ENCODE measurements at places on chromosomes 2 and 18.

DNA sequence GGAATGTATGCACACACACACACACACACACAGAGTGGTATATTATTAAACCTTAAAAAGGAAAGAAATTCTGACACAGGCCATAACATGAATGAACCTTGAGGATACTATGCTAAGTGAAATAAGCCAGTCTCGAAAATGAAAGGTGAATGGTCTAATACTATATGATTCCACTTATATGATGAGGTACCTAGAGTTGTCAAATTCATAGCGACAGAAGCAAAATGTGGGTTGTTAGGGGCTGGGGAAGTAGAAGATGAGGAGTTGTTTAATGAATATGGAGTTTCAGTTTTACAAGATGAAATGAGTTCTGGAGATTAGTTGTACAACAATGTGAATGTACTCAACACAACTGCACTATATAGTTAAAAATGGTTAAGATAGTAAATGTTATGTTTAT lies 118.1 kb downstream of the ABCA12 start:
- DNase-seq = no peak

DNA sequence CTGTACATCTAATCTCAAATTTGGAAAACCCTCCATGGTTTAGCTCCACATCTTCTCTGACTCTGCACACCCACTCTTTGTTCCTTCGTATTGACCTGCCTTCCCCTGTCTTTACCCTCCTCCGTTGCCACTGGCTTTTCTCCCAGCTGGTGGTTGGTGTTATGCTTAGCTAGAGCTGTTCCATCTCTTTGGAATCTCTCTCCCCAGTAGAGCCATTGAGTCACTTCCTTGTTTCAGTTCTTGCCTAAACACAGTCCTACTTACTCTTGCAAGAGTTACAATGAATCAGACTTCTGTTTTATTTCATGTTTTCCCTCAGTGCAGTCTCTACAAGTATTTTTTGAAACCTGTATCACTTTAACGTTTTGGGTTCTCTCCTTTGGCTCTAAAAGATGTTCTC lies 263.9 kb downstream of the LTBP1 start:
- DNase-seq = peak; percentile 96

DNA sequence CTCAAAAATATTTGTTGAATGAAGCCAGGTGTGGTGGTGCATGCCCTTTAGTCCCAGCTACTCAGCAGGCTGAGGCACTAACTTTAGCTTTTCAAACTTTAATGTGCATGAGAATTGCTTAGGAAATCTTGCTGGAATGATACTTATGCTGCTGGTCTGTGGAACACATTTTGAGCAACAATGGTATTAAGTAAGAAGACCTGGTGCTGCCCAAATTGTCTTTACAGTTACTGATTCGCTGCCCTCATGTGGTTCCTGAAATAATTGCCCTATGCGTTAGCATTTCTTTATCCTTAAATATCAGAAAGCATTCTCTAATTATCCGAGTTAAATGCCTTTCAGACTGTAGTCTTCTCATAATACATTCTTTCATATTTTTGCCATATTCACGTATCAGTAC lies 76.0 kb upstream of the SESTD1 start:
- DNase-seq = peak; percentile 46

- DNase-seq = no peak
Measured at GRCh38 chr18:12420821-12421421, 13.2 kb downstream of the PRELID3A start.

DNA sequence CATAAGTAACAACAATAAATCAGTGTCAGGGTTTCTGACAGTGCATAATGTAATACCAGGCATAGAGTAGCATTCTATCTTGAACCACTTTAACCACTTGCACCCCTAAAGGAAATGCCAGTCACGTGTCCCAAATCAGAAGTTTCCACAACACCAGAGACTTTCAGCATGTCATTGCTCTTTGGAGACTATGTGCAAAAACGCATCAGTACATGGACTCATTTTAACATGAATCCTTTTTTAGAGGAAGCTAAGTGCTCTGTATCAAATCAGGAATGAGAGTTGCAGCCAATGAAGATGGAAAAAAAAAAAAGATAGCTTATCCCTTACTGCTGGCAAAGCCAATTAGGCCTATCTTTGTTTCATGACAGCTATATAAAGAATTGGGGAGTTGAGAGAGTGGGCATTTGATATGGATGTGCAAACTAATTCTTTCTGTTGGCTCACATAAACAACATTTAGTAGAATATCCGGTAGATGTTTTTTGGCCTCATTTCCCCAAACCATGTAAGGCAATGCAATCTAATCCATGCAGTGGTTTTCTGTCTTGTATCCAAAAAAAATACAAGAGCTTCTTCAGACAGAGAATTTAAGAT lies 353.1 kb downstream of the IRS1 start:
- peak; percentile 81 for DNase-seq

DNA sequence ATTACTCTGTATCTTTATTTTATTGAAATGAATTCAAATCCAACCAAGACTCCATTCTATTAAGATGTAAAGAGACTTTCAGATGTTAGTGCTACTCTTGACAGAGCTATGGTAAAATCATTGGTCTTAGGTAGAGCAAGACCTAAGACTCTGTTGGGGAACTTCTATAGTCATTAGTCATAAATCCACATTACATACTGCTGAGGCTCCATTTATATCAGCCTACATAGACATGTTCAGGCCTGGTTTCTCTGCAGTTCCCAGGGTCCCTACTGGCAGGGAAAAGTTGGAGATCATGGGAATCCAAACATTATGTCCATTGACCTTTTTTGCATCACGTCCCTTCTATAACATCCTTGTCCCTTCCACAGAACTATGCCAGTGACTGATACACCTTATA lies 580.4 kb upstream of the ZEB2 start:
- DNase-seq = no peak

- no peak for DNase-seq
Measured at GRCh38 chr2:15771124-15771523, 169.2 kb upstream of the MYCN start.

DNA sequence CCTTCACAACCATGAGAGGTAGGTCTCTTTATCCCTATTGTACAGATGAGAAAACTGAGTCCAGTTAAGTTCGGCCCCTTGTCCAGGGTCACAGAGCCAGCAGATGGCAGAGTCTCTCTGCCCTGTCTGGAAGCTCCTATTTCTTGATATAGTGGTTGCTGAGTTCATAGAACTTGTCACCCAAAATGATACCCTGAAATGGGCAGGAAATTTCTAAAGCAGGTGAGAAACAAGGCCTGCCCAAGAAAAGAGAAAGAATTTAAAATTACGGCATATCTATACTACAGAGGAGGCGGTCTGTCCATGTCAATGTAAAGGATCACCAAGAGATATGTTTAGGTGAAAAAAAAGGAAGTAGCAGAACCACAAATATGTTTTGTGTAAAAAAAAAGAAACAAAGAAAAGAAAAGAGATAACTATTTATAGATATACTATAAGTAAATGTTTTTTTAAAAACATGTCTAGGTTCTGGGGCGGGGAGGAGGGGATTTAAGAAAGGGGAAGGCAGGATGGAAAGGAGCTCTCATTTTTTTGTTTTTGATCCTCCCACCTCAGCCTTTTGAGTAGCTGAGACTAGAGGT lies 39.8 kb downstream of the MYO7B start:
- no peak for DNase-seq

Measured in fibroblast of skin of scalp (primary cell).